ENCODE measurements at places on chromosomes 16 and 17. TPM values are rescaled to one million over a fixed set of nuclear protein-coding genes. Genes with fewer than 3 reads are reported as not detected.

The MYO15A gene
- total RNA-seq: 0.43 TPM

The KIF2B gene
- total RNA-seq: not detected

The SHBG gene
- total RNA-seq: 0.64 TPM

The WSCD1 gene
- total RNA-seq: under 0.01 TPM

The CD300H gene
- total RNA-seq: not detected

The MT1E gene
- 21.6 TPM for total RNA-seq

The MVP gene
- 211 TPM for total RNA-seq

The ZNF263 gene
- total RNA-seq: 56.7 TPM

The TBC1D26 gene
- total RNA-seq: not detected

The HS3ST4 gene
- total RNA-seq: not detected

The ENO3 gene
- 7.4 TPM for total RNA-seq

The EEF2K gene
- 30.0 TPM for total RNA-seq

The TMEM235 gene
- total RNA-seq: not detected

The KRT39 gene
- not detected for total RNA-seq

The HMOX2 gene
- 57.9 TPM for total RNA-seq

The PPL gene
- total RNA-seq: 0.32 TPM

- DNase-seq: no peak
Observed at GRCh38 chr16:30186444-30186781, 3.0 kb downstream of the CORO1A start.

GRCh38 chr17:9309216-9309615 is 266.4 kb downstream of the STX8 start:
- DNase-seq: no peak

GRCh38 chr17:36727577-36727976 is 126.2 kb downstream of the MRM1 start:
- no peak for DNase-seq

DNA sequence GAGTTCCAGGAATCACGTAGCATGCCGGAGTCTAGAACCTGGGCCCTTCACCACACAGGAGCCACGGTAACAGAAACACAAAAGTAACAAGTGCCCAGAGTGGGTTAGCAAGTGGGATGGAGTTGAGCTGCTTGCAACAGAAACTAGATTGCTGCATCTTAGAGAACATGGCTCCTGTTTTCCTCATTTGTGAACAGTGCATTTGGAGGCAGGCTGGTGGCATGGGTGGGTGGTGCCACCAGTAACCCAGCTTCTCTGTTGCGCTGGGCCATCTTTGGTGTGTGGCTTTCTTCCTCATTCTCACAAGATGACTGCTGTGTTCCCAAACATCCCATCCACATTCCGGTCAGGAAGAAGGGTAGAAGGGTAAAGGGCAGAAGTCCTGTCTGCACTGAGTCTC is 95.5 kb downstream of the KATNIP start:
- DNase-seq: no peak

- DNase-seq: no peak
Observed at GRCh38 chr16:84732674-84733352, 33.0 kb downstream of the USP10 start.

DNA sequence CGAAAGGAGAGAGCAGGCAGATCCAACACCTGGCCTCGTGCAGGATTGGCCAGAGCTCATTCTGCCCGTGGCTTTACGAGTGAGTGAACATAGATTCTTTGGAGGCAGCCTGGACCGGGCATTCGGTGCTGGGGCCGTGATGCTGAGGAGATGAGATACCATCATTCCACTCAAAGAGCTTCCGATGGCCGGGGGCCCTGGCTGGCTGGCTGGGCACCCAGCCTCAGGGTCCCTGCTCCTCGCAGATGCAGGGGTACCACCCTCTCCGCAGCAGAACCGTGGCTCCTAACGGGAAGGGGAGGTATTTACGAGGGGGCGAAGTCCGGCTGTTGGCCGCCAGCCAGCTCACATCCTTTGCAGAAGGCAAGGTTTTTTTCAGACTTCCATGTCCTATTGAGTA is 66.1 kb upstream of the FOXF1 start:
- DNase-seq: peak; percentile 39

- no peak for DNase-seq
Observed at GRCh38 chr16:50229149-50229726, 37.1 kb upstream of the ADCY7 start.

GRCh38 chr16:64242492-64242891 is 879.4 kb downstream of the CDH11 start:
- no peak for DNase-seq

GRCh38 chr17:69466451-69466850 is 52.0 kb downstream of the MAP2K6 start:
- no peak for DNase-seq

- DNase-seq: no peak
Observed at GRCh38 chr17:80948976-80949450, 42.6 kb upstream of the CHMP6 start.

- peak; percentile 41 for DNase-seq
Observed at GRCh38 chr17:82239926-82240505, 11.2 kb downstream of the SLC16A3 start.

DNA sequence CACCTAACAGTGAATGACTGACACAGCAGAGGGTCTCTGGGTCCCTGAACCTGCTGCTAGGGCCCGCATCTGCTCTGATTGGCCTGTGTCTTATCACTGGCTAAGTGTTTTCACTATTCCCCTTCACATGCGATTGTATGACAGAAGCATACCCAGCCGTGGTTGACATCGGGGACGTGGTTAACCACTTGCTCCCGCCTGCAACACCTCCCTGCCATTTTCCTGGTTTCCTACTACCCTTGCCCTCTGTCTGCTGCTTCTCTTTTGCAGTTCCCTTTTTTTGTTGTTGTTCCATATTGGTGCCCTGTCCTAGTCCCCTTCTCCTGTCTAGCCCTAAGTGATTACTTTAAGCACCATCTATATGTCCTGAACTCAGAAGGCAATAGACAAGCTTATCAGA is 177.0 kb downstream of the RGS9 start:
- DNase-seq: no peak

DNA sequence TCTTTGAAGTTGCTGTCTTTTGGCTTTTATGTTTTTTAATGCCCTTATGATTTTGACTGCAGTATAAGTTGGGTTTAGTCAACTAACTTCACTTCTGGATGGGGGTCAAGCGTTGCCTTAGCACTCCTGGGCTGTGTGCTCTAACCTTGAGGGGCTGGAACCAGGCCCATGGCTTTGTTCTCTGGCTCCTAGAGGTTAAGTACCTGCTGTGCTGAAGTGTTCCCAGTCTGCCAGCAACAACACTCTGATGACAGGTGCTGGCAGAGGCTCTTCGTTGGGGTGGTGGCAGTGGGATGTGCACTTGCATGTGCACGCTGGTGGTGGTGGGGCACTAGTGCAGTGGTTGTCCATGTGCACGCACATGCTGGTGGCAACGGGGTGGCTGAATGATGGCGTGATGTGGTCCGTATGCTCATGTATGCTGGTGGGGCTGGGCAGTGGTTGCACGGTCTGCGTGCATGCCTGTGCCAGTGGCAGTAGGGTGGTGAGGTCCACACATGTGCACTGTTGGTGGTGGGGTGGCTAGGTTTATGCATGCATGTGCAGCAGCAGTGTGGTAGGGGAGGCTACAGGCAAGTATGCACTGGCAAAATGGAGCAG is 447.8 kb upstream of the GOT2 start:
- DNase-seq: no peak

DNA sequence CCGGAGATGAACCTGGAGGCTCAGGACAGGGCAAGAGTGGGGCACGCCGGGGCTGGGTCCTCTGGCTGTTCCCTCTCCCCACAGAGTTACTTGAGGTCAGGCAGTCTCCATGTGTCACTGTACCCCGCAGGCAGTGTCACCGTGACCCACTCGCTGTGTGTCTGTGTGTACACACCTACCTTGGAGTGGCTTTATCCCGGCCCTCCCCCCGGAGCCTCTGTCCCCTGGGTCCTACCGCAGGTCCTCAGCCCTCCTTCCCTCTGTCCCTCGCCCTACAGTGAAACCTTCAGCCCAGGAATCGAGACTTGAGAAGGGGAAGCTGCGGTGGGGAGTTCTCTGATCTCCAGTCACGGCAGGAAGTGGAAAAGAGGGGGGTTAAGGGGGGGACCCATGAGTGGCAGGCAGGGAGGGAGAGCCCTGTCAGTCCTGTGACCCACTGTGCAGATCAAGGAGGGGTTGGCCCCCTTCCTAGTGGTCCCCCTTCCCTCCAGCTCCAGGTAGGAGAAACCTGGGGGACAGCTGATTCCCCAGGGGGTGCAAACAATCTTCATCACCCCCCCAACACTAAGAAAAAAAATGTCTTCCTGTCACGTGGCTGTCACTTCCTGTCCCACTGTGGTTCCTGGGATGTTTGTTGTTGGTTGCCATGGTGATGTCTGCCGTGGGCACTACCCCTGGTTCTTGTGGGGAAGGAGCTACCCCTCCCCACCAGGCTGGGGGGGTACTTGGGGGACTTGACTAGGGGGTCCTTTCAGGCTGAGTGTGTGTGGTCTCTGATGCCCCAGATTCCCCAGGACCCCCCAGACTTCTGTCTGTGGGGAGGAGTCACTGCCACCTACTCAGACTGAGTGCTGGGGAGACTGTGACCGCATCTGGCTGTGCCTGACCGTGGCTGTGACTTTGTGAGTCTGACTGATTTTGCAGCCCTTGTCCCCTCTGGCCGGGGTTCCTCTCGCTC is 13.7 kb downstream of the RARA start:
- DNase-seq: peak; percentile 72

GRCh38 chr17:72514891-72515290 is 394.1 kb downstream of the SOX9 start:
- DNase-seq: peak; percentile 34

DNA sequence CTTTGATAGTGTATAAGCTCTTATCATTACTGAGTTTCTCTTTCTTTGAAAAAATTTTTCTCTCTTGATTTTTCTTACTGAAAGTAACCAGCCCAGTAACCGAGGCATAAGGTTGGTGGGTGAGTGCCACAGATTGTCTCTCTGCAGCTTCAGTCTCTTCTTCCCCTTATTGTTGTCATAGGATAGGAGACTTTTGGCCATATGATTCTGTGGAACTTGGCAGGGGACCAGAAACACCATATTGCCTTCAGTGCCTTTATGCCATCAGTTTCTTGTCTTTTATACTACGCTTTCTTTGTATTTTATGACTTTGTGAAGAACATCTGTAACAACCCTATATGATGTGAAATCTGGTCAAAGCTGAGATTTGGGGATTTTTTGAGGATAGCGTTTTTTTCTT is 341.6 kb upstream of the TBX2 start:
- DNase-seq: no peak

DNA sequence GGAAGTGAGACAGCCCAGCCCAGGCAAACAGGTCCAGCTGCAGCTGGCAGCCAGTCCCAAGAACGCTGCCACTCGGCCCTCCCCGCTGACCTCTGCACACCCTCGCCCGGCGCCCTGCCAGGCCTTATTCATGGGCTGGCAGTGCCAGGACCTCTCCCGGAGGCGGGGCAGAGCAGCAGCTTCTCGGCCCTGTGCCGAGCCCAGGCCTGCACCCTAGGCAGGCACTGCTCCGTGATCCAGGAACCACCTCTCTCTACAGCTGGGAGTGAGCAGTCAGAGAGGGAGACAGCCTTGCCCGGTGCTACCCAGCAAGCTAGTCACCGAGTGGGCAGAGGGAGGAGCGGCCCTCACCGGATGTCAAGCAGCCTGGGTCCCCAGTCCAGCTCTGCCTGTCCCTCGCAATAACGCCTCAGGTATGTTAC is 79.9 kb upstream of the CBX4 start:
- DNase-seq: no peak

- DNase-seq: peak; percentile 98
Observed at GRCh38 chr17:75036643-75037268, 10.0 kb downstream of the ATP5PD start.

- no peak for DNase-seq
Observed at GRCh38 chr17:9071811-9072498, 50.6 kb downstream of the NTN1 start.

DNA sequence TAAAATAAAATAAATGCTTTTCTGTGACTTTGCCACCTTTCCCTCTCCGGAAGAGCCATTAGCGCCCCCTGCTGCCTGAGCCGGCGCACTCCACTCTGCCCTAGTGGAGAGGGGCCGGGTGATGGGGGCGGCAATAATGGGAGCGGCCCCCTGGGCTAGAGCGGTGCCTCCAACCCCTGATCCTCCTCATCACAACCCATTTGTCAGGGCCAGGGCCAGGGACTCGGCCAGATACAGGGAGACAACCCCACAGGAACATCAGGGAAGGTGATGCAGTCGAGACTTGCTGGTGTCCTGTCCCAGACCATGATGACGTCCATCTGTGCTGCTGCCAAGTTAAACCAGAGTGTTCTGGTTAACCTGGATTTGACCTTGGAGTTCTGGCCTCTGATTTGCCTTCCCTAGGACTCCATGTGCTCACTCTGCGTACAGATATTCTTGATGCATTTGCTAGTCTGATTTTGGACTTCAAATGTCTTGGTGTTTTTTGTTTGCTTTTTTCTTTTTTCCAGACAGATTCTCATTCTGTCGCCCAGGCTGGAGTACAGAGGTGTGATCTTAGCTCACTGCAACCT is 46.1 kb upstream of the BPTF start:
- peak; percentile 84 for DNase-seq

GRCh38 chr17:47325176-47325575 is 1.4 kb downstream of the EFCAB13 start:
- no peak for DNase-seq

- DNase-seq: no peak
Observed at GRCh38 chr17:9051561-9051960, 30.3 kb downstream of the NTN1 start.

DNA sequence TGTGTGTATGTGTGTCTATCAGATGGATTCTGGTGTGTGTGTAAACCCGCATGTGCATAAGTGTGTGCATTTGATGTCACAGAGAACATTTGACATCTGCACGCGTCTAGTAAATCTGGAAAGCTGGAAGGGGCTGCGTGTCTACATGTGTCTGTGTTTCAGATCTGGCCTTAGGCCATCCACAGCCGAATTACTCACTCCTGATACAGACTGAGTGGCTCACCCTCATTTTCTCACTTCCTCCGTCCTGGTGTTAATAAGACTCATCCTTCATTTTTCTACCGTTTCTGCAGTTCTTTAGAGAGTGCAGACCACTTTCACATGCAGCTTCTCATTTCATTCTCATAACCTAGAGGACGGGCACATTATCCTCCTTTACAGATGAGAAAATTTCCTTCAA is 491.6 kb downstream of the CDH13 start:
- no peak for DNase-seq

GRCh38 chr16:66434619-66435430 is 7.7 kb downstream of the BEAN1 start:
- no peak for DNase-seq

DNA sequence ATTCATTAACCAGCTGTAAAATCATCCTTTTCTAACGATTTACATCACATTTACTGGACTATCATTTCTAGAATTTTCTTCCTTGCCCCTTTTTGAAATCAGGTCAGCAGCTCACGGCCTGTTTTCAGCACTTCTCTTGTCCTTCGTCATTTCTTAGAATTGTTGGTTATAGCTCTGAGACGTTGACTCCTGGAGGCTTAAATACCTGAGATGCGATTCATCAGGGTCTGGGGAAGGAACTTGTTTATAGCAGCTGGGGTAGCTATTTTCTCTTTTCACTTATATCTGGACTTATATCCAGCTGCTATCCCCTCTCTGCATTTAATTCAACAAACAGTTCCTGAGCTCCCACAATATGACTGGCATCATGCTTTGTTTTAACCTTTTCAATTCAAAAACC is 338.7 kb upstream of the TNRC6C start:
- peak; percentile 77 for DNase-seq
